ENCODE measurements at places on chromosomes 6 and 20.

DNA sequence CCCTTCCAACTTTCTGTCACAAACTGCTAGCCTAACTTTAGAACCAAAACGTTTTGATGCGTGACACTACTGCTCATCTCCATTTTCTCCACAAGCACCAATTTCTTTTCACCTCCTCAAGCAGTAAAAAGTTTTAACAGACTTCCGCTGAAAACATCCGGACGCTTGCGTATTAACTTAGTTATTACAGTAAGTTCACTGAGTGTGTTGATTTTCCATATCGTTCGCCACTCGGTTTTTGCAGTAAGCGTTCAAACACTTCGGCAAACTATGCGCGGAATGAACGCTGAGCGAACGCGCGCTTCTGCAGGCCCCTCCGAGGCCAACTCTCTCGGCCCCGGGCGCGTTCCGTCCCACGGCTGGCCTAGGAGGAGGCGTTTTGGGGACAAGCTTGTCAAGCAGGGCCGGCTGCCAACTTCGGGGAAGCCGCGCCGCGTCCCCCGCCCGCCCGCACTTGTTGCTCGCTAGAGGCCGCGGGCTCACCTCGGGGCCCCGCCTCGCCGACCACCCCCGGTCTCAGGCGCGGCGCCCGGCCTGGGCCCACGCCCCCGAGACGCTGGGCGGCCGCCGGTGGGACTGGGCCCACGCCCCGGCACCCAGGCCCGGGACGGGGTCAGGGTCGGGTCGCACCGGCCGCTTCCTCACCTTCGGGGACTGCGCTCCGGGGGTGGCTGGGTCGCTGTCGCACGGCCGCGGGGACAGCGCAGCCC lies 945 bp downstream of the PHF10 start:
- DNase-seq: peak; percentile 9

DNA sequence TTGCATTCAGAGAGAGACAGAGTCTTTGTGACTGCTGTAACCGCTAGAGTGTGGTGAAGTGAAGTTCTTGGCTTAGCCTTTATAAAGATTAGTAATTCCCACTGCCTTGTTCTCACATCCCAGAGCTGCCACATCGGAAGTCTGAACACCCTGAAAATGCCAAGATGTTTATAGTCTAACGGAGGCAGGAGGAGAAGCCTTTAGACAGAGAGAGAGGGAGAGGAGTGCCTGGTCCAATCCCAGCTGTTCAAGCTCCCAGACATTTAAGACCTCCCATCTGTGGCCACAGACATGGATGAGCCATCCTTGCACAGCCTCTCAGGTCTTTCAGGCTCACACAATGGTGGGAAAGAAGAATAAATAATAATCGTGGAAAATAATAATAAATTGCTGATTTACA lies 1422.8 kb upstream of the EYS start:
- no peak for DNase-seq

GRCh38 chr6:147077251-147077650 lies 127.0 kb upstream of the STXBP5 start:
- DNase-seq: no peak

DNA sequence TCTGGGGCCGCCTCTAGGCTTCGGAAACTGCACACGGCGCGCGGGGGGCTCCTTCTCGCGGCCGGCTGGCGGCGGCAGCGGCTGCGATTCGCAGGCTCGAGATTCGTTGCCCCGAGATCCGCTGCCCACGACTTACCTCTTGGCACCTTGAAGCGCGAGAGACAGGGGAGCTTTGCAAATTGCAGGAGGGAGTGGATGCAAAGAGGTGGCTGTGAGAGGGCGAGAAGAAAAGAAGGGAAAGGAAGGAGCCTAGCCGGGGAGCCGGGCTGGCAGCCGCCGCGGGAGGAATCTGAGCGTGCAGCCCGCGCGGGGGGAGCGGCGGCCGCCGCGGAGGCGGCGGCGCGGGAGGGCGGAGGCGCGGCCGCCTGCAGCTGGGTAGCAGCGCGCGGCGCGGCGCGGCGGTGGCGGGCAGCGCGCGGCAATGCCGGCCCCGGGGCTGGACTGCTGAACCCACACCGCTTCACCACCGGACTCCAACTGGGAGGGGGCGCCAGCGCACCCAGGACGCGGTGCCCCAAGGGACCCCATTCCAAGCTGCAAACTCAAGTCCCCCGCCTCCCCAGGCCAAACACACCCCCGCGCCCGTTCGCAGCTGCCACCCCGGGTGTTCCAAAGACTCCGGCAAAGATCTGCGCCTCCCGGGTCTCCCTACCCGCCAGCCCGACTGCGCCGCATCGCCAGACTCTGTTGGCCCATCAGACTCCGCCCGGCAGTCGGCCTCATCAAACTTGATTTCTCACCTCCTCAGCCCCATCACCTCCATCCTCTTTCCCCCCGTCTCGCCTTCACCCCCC lies 44.2 kb upstream of the SUPT3H start:
- DNase-seq: no peak

- no peak for DNase-seq
Observed at GRCh38 chr6:33993653-33994471, 152.0 kb downstream of the GRM4 start.

- DNase-seq: no peak
Observed at GRCh38 chr6:23533944-23534343, 592.1 kb upstream of the NRSN1 start.

DNA sequence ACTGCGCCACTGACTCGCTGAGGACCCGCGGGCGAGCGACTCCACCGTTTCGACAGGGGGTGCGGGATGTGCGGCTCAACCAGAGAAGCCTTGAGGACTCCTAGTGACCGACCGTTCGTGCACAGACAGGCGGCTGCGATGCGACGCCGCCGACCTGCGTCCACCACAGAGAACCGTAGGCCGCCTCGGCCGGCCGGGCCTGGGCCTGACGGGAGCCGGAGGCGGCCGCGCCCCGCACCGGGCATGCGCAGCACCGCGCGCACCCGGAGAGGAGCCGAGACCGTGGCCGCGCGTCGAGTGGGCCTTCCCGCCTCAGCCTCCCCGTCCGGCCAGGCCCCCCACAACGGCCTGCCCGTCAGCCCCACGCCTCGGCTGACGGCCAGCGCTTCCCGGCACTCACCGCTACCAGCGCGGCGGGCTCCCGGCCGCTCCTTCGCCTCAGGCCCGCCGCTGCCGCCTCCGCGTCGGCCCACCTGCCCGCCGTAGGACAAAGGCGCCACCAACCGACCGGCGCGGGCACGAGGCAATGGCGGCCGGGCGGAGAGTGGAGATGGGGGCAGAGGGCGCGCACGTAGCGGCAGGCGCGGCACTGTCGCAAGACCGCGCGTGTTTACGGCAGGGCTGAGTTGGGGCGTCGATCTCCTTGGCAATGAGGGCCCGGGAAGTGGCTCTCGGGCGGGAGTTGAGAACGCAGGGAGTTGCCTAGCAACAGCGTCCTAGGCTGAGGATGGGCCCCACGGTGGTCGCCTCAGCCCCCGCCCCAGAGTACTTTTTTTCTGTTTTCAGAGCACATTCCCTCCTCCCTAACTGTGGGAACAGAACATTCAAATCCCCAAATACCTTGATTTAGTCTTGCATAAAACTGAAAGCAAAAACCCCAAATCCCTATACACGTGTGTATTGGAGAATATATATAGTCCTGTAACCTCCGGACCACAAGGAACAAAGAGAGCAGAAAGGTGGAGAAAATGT lies at the start of gene NCOA5:
TSS of gene NCOA5 (minus strand) at position 546 of the 972 bp plus-strand sequence. CDS start 10,538 bp downstream, outside the sequence.
- DNase-seq: peak; percentile 84

Data from activated naive CD4-positive, alpha-beta T cell (primary cell).